ENCODE measurements at places on chromosomes 1 and 21.

- peak; percentile 53 for DNase-seq
Observed at GRCh38 chr1:37177230-37177864, 143.0 kb upstream of the GRIK3 start.

DNA sequence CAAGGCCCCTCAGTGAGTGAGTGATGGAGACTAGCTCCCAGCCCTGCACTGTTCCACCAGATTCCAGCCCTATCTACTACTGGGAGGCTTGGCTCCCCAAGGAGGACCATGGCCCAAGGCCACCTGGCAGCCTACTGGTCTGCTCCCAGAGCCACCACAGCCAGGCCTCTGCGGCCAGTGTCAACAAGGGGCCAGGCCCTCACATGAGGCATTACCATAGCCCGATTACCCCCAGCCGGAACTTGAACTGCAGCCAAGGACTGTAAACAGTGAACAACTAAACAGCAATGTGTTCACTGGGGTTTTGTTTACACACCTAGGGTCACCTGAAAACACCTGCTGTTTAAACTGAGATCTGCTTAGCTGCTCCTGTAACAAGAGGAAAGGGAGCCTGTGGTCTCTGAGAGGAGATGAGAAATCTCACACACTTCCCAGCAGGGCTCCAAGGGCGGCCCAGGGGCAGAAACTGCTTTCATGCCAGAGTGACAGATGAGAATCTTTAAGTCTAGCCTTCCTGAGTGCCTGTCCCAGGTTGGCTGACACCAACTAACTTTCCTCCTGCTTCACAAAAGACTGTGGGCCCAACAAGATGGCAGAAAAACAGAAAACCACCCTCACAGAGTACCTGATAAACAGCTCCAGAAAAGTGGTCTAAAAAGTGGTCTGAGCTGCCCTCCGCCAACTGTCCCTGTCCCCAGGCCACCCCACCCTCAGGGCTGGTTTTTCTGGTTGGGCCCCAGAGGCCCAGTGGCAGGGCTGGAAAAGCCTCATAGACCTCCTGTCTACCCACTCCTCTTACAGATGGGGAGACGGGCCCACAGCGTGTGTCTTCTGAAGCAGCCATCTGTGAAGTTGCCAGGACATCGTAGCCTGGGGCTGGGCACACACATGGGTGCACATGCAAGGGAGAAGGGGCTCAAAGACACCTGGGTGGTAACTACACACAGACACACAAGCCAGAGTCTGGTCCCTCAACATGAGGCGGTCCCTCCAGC, 28.8 kb downstream of the MEF2D start:
- DNase-seq: no peak

- DNase-seq: peak; percentile 32
Observed at GRCh38 chr1:246609632-246610031, 43.4 kb downstream of the CNST start.

- DNase-seq: no peak
Observed at GRCh38 chr1:87968197-87968955, 639.7 kb downstream of the LMO4 start.

DNA sequence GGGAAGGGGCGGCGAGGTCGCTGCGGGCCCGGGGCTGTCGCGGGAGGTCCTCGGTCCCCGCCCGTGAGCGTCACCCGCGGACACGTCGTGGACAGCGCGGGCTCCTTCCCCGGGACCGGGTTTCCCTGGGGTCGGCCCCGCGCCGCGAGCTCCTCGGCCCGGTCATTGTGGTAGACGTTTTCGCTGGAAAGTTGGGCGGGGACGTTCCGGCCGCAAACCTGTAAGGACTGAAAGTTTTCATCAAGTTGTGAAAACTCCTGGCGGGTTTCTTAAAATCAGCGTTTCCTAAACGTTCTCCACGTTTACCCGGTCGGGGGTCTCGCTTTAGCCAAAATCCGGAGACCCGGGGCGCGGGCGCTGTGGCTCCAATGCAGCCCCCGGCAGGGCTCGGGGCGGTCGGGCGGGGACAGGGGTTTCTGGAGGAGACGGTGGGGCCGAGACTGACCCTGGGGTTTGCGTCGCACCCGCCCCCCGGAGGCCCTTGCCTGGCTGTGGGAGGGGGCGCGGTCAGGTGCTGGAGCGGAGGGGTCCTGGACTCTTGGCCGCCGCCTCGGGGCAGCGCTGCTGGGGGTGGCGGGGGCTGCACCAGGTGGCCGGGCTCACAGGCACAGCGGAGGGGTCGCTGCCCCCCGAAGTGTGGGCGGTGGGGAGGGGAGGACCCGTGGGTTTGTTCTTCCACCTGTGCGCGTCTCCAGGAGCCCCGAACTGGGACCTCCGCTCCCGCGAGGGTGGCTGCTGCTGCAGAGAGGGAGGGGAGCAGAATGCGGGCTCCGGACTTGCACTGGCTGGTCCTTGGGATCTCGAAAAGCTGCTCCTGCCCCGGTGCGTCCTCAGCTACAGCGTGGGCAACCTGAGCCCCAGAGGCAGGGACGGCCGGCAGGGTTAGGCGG, 827 bp downstream of the PRKCZ start:
- no peak for DNase-seq

DNA sequence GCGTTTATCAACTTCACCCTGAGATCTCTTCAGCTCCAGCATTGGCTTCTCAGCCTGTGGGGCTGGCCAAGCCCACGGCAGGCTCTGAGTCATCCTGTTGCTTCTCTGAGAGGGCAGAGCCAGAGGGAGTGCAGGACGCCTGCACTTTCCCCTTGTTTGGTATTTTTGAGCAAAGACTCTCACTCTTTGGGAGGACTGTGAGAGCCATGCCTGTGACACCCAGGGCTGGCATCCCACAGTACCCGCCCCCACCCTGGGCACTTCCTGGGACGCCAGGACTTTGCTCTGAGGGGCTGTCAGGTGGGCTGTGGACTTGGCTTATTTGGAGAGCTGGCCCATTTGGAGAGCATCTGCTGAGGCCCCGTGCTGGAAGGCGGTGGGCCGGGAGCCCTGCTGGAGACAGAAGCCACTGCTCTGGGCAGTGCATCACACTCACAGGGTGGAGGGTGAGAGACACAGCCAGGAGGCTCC, 37.4 kb downstream of the VANGL1 start:
- DNase-seq: peak; percentile 81

DNA sequence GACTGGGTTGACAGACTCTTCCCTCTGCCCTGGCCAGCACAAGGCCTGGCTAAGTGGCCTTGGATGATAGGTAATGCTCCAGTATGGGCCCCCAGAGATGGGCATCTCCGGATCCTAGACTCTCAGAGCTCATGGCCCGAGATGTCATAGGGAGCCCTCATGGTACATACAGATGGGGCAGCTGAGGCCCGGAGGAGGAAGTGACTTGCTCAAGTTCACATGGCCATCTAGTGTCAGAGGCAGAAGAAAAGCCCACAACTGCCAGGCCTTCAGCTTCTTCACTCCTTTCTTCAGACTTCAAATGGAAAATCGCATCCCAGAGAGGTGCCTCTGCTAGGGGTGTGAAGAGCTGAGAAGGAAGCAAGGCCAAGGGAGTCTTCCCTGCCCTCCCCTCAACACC, 46.8 kb upstream of the SYNC start:
- no peak for DNase-seq

DNA sequence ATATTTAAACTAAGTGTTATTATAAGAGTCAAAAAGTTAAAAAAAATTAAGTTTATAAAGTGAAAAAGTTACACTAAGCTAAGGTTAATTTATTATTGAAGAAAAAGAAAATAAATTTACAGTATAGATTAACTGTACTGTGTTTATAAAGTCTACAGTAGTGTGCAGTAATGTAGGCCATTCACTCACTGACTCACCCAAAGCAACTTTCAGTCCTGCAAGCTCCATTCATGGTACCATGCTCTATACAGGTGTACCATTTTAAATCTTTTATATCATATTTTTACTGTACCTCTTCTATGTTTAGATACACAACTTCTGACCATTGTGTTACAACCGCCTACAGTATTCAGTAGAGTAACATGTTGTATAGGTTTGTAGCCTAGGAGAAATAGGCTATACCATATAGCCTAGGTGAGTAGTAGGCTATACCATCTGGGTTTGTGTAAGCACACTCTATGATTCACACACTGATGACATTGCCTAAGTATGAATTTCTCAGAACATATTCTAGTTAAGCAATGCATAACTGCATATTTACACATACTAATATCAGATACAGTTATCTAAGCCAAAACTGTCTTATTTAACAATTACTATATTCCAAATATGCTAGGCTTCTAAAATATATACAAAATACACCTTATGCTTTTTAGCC, 80.6 kb upstream of the GFI1 start:
- DNase-seq: peak; percentile 74

- DNase-seq: no peak
Observed at GRCh38 chr1:93811326-93812065, 67.5 kb downstream of the DNTTIP2 start.

- peak; percentile 51 for DNase-seq
Observed at GRCh38 chr1:175073061-175073460, 5.4 kb downstream of the TNN start.

DNA sequence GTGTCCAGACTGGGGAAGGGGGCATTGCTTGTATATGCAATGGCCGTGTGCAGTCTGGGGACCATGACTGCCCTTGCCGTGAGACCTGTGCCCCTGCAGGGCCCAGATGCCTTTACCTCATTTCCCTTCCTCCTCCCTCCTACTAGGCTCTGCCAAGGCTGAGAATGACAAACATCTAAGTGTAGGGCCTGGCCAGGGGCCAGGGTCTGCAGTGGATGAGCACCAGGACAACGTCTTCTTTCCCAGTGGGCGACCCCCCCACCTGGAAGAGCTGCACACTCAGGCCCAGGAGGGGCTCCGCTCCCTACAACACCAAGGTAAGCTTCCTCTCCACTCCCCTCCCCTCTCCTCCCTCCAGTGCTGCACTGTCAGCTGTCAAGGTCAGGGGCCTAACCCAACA, 49.5 kb downstream of the YARS1 start:
- DNase-seq: no peak

DNA sequence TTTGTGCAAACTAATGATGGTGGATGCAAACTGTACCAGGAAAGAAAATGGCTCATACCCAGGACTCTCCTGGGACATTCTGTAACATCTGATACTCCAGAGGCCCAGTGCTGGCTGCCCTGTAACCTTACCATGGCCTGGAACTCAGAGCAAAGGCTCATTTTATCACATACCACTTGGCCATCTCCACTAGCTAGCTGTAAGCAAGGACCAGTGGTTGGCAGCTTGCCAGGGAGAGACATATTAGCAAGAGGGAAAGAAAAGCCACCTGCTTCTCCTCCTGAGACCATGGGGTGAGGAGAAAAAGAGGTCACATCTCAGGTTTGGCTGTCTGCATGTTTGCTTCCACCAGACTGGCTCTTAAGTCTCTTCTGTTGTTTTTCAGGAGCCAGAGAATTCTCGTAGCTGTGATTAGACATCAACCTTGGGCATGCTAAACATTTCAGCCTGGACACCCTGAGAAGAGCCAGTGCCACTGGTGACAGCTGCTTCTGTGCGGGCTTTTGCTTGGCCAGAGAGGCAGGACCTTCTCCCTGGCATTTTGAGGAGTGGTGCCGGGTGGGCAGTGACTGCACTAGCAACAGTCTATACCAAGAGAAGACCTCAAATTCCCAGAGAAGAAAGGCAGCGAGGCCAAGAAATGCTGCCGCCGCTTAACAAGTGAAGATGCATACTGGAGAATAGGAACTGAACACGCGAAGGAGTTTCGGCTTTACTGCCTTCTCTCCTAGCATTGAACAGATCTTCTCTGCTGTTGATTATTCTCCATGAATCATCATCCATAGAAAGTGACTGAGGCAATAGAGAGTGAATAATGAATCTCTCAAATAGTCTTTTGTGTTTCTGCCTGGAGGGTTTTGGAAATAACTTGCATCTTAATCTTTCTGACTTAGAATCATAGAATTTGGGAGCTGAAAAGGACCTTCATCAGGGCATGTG, 6.7 kb upstream of the INKA2 start:
- no peak for DNase-seq

GRCh38 chr21:38077569-38077968, 161.3 kb upstream of the KCNJ6 start:
- DNase-seq: no peak

GRCh38 chr1:234589064-234589800, 20.7 kb downstream of the IRF2BP2 start:
- peak; percentile 84 for DNase-seq

GRCh38 chr1:205630651-205631009, 1.2 kb downstream of the ELK4 start:
- no peak for DNase-seq

- DNase-seq: peak; percentile 91
Observed at GRCh38 chr1:29708796-29709703, 472.7 kb downstream of the PTPRU start.

- DNase-seq: no peak
Observed at GRCh38 chr1:4004635-4005430, 104.8 kb upstream of the C1orf174 start.

DNA sequence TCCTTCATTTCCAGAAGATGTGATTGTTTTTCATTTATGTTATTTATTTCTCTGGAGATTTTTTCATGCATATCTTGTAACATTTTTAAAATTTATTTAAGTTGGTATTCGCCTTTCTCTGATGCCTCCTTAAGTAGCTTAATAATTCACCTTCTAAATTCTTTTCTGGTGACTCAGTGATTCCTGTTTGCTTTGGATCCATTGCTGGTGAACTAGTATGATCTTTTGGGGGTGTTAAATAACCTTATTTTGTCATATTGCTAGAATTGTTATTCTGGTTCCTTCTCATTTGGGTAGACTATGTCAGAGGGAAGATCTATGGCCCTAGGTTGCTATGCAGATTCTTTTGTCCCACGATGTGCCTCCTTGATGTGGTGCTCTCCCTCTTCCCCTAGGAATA, 1347.2 kb upstream of the B3GALT2 start:
- no peak for DNase-seq

DNA sequence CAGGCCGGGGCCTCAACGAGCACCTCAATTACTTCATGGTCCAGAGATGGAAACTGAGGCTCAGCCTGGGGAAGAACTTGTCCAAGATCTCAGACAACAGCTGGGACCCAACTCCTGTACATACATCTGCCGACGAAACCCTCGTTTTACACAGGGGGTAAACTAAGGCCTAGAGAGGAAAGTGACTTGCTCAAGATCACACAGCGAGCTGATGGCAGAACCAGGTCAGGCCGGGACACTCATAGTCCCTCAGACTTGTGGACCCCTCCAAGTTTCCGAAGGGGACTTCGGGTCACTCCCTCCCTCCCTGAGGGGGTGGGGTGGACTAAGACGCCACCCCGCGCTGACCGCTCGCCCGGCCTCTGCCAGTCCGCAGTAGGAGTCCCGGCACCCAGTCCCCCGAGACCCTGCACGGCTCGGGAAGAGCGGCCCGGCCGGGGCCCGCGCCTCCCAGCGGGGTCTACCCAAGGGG, 430 bp downstream of the WASF2 start:
- DNase-seq: peak; percentile 37

GRCh38 chr1:59755069-59755685, 59.6 kb upstream of the HOOK1 start:
- DNase-seq: no peak

GRCh38 chr1:19605967-19606366, 38.1 kb upstream of the NBL1 start:
- DNase-seq: no peak

DNA sequence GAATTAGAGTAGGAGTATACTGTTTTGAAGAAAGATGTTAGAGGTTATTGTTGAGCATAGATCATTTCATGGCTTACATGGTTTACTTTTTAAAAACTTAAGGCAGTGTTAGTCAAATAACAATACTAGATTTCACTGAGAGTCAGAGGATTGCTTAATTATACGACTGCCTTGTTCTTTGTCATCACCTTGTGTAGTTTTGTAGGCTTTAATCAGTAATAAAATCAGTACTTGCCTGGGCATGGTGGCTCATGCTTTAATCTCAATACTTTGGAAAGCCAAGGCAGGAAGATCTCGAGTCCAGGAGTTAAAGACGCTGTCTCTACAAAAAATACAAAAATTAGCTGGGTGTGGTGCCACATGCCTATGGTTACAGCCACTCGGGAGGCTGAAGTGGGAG, 41.3 kb upstream of the GPR52 start:
- peak; percentile 8 for DNase-seq

- peak; percentile 3 for DNase-seq
Observed at GRCh38 chr1:98733782-98734112, 72.2 kb downstream of the SNX7 start.
